ENCODE measurements at places on chromosomes 7 and 10. TPM values are rescaled to one million over a fixed set of nuclear protein-coding genes. Genes with fewer than 3 reads are reported as not detected.

The ARMC3 gene
- total RNA-seq: not detected

The CLDN4 gene
- total RNA-seq: 149 TPM

The MARCHF5 gene
- 42.9 TPM for total RNA-seq

The NXPH1 gene
- total RNA-seq: not detected

The FBXW4 gene
- total RNA-seq: 37.1 TPM

The TDRD1 gene
- not detected for total RNA-seq

The MRC1 gene
- 1.2 TPM for total RNA-seq

The DYNC1I1 gene
- total RNA-seq: 7.4 TPM

The SCIN gene
- 1.1 TPM for total RNA-seq

The FAM24B gene
- total RNA-seq: 2.0 TPM

GRCh38 chr10:124592736-124593430, 131.3 kb downstream of the LHPP start:
- no peak for ATAC-seq

DNA sequence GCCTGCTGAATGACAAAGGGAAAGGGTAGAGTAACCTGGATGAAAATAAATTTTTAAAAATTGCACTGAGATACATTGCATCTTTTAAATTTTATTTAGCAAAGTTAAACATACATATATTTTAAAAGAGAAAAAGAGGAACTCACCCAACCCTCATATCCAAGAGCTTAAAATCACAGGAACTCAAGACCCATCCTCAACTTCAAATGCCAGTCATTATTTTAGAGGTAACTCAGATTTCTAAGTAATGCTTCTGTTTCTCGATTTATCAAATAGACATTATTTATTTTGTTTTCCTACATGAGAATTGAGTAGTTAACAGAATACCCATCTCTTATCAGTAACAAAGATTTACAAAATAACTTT, 32.4 kb upstream of the KMT2E start:
- ATAC-seq: no peak

GRCh38 chr7:78514634-78515033, 716.1 kb downstream of the PHTF2 start:
- no peak for ATAC-seq

GRCh38 chr10:131814567-131815265, 86.1 kb upstream of the PPP2R2D start:
- no peak for ATAC-seq

- ATAC-seq: no peak
These were observed 3.8 kb upstream of the CAV2 start for GRCh38 chr7:116495736-116496135.

DNA sequence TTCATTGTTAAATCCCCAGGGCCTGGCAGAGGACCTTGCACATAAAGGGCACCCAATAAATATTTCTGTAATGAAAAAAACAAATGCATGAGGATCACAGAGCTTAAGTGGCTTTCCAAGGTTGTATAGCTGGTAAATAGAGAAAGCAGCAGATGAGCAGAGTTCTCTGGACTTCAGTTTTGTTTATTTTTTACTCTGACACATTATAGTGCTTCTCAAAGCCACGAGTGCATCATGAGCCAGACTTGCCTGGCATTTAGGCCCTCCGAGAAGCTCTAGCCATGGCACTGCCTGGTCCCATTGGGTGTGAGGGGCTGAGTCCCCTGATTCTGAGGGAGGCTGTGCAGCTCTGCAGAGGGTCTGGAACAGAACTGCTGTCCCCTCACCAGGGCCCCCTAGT, 87.2 kb upstream of the ZNF32 start:
- ATAC-seq: no peak

DNA sequence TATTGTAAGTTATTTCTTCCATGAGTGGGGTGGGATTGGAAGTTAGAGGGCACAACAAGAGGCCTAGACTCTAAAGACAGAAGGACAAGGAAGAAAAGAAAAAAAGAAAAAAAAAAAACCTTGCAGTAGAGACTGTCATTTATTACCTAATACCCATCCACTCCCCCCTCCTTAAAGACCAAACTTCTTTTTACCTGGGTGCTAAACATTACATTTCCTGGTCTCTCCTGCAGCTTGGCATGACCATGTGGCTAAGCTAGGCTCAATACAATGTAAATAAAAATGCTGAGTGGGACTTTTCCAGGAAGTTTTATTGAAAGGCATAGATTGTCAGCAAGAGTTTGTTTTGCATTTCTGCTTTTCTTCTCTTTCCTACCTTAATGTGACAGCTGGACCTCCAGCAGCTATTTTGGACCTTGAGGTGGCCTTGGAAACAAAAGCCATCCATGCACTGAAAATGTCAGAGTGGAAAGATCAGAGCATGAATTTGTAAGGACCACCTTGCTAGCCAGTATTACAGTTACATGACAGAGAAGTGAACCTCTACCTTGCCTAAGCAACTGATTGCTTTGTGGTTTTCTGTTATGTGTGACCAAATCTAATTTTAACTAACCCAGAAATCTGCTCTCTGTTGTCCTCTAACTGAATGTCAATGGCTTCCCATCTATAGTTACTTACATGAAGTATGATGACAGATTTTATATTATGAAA, 81.3 kb upstream of the SFMBT2 start:
- ATAC-seq: no peak

DNA sequence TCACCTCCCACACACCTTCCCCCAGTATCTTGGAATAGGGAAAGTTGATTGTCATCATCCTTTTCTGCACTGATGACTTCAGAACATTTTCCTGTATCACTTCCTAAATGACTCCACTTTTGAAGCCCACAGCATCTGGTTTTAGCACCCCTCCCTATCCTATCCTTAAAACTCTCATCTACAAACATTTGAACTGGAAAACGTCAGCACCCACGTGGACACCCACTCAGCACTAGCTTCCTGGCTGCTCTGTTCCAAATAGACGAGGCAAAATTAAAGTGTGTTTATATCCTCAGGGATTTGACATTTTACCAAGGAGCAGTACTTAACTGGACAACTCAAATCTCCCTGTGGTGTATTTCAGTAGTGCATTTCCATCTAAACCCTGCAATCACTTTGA, 73.9 kb downstream of the REEP3 start:
- ATAC-seq: no peak

DNA sequence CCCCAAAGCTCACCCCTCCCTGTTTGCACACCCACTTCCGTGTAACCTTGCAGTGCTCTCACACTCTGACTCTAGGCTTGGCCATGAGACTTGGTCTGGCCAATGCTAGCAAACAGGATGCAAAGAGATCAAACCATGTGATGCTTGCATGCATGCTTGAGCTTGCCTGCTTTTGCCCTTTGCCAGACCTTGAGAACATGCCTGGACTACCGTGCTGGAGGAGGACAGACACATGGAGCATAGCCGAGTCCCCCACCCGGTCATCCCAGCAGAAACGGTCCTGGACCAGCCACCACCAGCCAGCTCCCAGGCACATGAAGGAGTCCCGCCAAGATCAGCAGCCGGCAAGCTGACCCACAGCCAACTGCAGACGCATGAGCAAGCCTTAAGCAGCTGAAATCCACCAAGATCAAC, 23.4 kb downstream of the PYROXD2 start:
- peak; percentile 84 for ATAC-seq

DNA sequence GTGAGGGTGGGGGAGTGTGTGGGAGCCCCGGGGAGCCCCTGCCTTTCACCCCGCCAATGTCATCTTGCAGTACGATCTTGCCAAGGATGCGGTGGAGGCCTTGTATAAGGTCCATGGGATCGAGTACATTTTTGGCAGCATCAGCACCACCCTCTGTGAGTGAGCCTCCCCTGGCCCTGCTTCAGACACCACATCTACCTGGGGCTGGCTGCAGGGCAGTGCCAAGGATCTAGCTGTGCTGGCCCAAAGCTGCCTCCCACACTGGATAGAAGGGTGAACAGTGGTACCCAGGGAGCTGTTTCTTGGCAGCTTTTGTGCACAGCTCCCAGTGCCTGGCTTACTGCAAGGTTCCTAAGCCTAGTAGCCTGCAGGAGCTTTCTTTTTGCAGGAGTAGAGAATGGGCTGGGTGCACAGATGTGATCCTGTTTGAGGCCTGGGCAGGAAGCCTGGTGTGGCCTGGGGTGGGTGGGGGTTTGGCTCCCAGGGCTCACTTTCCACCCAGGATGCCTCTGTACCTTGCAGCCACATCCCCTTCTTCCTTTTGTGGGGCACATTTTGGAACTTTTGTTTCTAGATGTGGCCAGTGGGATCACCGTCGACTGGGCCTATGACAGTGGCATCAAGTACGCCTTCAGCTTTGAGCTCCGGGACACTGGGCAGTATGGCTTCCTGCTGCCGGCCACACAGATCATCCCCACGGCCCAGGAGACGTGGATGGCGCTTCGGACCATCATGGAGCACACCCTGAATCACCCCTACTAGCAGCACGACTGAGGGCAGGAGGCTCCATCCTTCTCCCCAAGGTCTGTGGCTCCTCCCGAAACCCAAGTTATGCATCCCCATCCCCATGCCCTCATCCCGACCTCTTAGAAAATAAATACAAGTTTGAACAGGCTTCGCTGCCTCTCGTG, 12.2 kb upstream of the CPA1 start:
- ATAC-seq: no peak

DNA sequence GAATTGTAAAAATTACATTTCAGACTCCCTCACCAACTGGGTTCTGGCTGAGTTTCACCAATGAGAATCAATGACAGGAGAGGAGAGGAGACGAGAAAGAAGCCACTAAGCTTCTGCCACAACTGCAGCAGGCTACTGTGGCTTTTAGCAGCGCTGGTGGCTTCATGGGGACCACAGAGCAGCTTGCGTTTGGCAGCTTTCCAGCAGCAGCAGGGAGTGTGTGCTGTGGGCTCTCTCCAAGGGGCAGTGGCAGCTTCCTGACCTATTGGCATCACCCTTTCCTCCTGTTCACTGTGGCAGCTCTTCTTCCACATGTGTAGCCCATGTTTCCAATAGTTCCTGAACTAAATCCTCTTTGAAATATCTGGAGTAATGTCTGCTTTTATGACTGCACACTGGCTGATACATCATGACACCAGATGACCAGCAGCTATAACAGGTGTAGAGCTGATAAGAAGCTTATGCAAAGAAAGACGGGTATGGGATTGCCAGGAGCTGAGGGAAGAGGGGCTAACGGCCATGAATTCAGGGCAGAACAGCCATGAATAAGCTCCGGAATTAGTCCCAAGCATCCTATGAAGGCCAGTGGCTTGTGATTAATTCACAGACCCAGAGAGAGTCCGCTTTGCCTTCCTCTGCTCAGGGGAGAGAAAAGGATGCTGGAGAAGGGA, 46.8 kb downstream of the KCNH2 start:
- no peak for ATAC-seq

All from esophagus mucosa (tissue), 1 donor.